Fibroblast of villous mesenchyme (primary cell): ENCODE measurements at places on chromosomes 13 and 19.
A peak's percentile ranks its signal among the peaks of the same experiment; 100 is the strongest.

GRCh38 chr13:77329133-77329910, 2.4 kb upstream of the MYCBP2 start:
- peak; percentile 96 for DNase-seq

DNA sequence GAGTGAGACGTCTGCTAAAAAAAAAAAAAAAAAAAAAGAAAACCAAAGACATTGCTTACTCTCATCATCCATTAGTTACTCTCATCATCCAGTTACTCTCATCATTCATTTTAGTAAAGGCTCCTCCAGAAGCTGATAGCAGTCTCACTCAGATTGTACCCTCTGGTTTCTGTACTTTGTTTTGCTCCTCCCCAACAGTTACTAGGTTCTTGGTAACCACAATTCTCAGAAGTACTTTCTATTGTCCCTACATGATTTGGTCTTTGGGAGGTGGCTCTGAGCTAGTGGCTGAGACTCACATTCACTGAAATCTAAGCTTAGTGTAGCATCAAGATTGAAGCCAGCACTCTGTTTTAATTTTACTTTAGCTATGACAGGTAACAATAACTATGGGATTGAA, 14.3 kb downstream of the ERICH4 start:
- DNase-seq, result no peak

- DNase-seq, result no peak
Measured at GRCh38 chr13:69324090-69324886, 783.3 kb upstream of the ATXN8OS start.

- no peak for DNase-seq
Measured at GRCh38 chr13:104431895-104432294, 1365.7 kb upstream of the SLC10A2 start.
